ENCODE measurements at places on chromosomes 5 and 9.

- no peak for DNase-seq
These were observed 17.2 kb downstream of the SMAD5 start for GRCh38 chr5:136149891-136150290.

- DNase-seq, result no peak
These were observed 1867.9 kb upstream of the NUDT12 start for GRCh38 chr5:105430516-105430915.

DNA sequence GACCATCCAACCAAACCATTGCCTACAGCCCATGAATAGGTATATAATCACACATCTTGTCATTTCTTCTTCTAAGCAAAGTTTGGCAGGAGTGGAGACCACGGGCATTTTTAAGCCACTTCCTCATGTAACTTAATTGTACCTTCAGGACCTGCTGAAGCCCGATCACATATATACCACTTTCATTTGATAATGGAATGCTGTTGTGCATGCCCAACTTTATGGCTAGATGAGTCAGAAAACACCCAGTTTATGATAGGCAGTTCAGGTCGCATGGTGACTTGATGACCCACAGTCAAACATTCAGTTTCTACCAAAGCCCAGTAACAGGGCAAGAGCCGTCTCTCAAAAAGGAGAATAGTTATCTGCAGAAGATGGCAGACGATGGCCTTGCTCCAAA lies 2295.0 kb upstream of the ACO1 start:
- DNase-seq, result no peak

- no peak for DNase-seq
These were observed 63.5 kb upstream of the RAD23B start for GRCh38 chr9:107219486-107220077.

DNA sequence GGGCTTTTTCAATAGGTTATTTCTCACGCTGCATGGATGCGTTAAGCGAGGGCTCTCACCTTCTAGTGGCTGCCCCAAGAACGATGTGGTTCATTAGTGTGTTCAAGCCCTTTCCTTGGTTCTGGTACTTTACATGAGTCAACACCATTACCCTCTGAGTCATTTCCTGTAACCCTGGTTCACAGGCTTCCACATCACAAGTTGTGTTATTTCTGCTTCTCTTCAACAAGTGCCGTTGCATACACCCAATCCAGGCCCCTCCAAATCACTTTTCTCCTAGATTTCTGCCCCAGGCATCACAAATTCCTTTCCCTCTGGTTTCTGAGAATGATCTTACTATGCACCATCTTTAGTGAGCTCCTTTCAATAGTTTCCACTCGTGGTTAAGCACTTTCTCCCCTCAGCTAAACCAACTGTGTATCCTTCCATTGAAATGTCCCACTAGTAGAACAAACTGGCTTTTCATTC lies 69.5 kb upstream of the RAD23B start:
- DNase-seq, result no peak

GRCh38 chr5:7682379-7682778 lies 168.6 kb downstream of the CFAP90 start:
- no peak for DNase-seq

DNA sequence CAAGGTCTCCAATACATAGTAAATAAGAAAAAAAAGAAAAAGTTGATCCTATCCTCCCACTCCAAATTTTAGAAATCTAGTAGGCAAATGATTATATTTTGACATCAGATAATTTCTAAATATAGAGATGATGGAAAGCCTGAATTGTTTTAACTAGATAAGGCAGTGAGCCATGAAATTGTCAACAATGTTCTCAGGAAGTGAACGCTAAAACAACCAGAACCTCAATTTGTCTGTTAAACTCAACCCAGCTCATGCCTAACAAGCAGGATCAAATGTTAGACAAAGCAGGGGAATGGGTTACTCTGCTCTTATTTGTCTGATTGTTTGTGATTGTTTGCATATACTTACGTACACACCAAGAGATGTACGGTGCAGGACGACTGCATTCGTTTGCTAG lies 49.2 kb downstream of the ESM1 start:
- DNase-seq, result no peak

- DNase-seq, result no peak
These were observed 120.4 kb upstream of the RETREG1 start for GRCh38 chr5:16737209-16737608.

GRCh38 chr5:41406424-41406823 lies 104.0 kb downstream of the PLCXD3 start:
- no peak for DNase-seq

- DNase-seq, result no peak
These were observed 1.6 kb downstream of the SKP1 start for GRCh38 chr5:134174841-134175839.

DNA sequence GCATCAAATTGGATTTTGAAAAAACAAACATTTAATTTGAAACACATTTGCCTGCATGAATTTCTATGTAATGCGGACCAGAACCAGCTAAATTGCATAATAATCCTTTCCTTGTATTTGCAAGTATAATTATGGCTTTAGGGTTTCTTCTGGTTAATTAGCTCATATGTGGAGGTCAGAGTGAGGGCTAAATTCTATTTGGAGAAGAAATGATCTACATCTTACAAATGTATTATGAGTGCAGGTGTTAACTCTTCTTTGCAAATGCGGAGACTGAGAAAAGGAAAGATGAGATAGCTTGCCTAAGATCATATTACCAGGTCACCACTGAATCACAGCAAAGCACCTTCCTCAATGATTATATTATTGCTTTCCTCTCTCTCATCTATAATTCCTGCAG lies 194.7 kb downstream of the CDH9 start:
- no peak for DNase-seq

- DNase-seq, result no peak
These were observed 406.6 kb upstream of the TNC start for GRCh38 chr9:115524453-115525059.

GRCh38 chr5:58013542-58014258 lies 446.2 kb downstream of the PLK2 start:
- DNase-seq, result no peak

- DNase-seq, result no peak
These were observed 108.4 kb upstream of the ALDH1B1 start for GRCh38 chr9:38284039-38284575.

GRCh38 chr5:73365990-73366667 lies 82.4 kb downstream of the FOXD1 start:
- DNase-seq, result no peak

DNA sequence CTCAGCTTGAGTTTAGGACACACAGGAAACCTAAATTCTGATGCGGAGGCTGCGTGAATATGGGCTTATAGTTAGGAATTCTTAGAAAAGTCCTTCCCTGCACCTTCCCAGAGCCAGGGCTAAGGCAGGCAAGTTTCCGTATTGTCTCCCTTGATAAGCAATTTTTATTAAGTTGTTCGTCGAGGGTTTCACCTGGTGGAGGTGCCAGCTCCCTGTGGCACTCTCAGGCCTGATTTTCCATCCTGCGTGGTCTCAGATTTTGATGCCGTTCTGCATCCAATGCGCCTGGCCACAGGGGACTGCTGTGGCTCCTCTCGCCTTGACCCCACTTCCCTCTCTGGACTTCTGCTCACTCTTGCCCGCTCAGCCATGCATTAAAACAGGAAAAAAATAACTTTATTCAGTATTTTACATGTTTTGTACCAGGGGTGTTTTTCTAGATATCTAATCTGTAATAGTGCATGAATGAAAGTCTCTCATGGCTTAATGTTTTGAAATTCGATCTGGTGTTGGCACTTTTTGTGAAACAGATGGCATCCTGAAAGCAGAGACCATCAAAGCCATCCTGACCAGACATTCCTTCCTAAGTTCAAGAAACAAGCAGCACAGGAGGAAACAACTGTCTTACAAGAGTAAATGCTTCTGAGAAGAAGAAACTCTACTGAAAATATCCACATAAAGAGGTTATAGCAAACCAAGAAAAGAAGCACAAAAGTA lies 50.7 kb downstream of the TRIP13 start:
- no peak for DNase-seq

DNA sequence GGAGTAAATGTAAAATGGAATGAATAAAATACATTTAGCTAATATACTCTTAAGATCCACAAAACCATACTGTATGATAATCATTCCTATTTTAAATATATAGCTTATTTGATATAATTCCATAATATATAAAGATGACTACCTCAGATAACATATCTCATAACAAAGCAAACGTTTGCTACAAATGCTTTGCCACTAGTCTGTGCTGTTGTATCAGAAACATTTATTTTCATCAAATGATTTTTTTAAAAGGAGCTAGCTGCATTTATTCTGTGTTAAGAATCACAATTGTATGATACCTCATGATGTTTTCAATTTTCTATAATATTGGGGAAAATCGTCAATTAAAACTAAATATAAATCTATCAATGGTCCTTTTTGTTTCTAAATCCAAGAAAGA lies 567.2 kb downstream of the PTPRD start:
- no peak for DNase-seq

- no peak for DNase-seq
These were observed 69.4 kb upstream of the NFIB start for GRCh38 chr9:14383294-14383693.

DNA sequence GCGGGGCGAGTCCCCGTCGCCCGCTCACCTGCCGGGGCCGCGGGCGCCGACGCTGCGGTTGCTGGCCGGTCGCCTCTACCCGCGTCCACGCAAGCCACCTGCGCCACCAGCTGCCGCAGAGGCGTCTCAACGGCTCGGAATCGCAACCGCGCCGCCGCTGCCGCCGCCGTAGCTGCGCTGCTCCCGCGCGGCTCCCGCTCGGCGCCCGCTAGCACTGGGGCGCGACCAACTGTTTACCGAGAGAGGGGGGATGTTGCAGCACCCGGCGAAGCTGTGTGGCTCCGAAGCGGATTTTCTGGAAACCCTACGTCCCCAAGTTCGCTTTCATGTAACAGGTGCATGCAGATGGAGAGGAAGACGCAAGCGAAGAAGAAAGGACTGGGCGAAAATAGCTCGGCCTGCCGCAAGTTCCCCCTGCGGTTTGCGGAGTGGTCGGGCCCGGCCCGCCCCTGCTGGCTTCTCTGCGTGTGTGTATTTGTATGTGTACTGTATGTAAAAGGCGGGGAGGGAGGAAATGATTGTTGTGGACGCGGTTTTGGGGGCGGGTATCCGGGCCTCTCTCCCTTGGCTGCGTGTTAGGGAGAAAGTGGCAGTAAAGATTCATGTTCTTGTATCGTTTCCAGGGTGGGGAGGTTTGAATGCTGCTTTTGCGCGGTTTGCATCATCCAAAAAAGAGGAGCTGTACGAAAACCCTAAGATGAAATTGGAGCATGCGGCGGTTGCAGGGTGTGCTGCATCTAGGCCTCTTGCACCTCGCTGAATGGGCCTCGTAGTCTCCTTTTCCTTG lies at the start of gene PSIP1:
TSS of gene PSIP1 (minus strand) at position 182 of the 787 bp plus-strand sequence. CDS start 782 bp downstream, outside the sequence.
- DNase-seq, result peak; percentile 64

DNA sequence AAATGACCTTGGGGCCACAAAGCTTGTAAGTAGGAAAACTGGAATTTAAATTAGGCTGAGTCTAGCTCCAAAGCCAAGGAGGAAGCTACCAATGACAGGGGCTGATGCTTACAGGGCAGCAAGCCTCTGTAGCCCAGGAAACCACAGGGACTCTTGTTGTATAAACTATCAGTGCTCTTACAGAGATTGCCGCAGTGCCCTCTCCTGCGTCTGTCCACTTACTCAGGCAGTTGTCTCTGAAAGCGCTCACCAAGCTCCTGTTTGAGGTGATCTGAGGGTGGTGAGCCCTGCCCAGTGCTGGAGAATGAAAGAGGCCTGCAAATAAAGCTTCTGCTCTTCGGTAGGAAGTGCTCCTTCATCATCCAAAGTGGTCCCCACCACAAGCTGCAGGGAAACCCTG lies 498.8 kb downstream of the ARHGEF28 start:
- DNase-seq, result no peak

GRCh38 chr9:86282979-86283535 lies 719 bp upstream of the ISCA1 start:
- DNase-seq, result no peak

DNA sequence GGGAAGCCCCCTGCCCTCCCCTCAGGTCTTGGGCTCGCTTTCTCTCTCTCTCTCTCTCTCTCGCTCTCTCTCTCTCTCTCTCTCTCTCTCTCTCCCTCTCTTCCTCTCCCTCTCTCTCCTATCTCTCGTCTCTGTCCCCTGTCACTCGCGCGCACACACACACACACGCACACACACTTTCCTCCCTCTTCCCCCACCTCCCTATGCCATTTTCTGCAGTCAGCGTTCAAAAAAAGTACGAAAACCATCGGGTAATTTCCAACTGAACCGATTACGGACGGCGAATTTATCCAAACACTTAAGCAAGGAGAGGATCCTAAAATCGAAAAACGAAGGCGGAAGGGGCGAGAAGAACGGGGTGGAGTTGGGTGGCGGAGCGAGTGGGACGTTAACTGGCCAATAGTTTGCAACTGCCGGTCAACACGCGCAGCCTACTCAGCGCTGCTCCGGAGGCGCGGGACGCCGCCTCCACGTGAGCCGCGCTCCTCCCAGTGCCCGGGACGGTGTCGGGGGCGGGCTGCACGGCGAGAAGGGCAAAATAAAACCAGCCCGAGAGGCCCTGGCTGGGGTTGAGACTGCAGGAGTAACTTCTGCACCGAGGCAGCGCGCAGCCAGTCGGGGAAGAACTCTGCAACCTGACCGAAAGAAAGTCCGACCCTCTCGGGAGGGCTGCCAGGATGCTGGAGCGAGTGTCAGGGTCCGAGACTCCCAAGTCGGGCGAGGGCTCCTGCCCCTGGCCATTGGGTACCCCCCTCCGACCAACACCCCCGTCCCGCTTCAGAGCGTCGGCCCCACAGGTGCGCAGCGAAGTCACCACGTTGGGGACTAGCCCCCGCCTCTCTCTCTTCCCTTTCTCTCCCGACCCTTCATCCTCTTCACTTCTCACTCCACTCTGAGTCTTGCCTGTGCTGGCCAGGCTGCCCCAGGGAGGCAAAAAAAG lies 24.9 kb upstream of the ELAVL2 start:
- peak; percentile 80 for DNase-seq

- DNase-seq, result no peak
These were observed 4.1 kb upstream of the PDGFRB start for GRCh38 chr5:150159741-150160179.

DNA sequence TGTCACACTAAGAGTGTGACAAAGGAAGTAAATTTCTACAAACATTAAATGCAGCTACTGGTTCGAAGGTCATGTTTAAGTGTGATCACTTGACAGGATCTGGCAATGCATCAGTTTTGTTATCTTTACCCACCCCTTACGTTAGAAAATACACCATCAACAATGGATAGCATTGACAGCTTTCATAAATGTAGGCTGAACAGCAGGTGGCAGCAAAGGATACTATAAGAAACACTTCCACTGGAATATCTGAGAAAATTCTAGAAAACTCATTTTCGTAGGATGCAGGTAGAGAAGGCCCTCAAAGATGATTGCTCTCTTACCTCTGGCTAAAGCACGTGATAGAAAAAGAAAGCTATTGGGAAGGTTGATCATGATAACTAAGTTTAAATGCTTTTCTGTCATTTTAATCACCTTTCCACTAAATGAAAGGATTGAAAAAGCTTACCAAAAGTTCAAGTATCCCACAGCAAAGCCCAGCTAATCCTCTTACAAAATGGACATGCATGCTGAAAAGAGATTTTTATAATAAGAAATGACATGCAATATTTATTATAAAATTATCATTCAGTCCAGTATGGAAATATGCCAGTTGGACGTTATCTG lies 292.5 kb downstream of the PARP8 start:
- DNase-seq, result no peak

GRCh38 chr5:84535281-84535680 lies 150.6 kb upstream of the EDIL3 start:
- no peak for DNase-seq
